ENCODE measurements at places on chromosomes 1 and 21.
A peak's percentile ranks its signal among the peaks of the same experiment; 100 is the strongest.

DNA sequence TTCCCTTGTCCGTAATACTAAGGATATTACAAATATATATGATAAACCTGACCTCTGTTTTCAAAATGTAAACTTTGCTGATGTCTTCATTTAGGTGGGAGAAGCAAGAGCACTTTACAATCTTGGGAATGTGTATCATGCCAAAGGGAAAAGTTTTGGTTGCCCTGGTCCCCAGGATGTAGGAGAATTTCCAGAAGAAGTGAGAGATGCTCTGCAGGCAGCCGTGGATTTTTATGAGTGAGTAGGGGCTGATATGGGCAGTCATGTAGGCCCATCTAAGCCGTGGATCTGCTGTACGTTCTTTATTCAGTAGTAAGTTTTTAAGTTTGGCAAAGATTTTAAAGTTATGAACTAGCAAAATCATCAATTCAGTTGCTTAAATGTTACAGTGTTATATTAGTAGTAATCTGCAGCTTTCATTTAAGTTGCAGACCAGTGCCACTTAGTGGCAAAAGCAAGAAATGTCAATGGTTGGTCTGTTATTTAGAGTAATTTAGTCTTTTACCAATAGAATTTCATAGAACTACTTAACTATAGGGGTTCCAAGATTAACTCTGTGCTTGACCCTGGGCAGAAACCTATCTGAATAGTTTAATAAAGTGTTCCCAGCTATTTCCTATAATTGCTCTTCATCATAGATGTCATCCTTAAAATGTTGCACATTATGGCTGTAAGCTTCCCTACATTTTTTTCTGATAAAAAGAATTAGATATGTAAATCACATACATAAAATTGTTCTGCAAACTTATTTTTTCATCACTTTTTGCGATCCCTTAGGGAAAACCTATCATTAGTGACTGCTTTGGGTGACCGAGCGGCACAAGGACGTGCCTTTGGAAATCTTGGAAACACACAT is 21.3 kb downstream of the GPSM2 start:
- peak; percentile 33 for DNase-seq

GRCh38 chr1:240906477-240906876 is 294.5 kb upstream of the GREM2 start:
- no peak for DNase-seq

GRCh38 chr1:196858811-196859210 is 29.0 kb upstream of the CFHR4 start:
- no peak for DNase-seq

GRCh38 chr1:56212143-56212542 is 367.2 kb downstream of the PLPP3 start:
- DNase-seq, result no peak

- peak; percentile 74 for DNase-seq
These were observed 55.7 kb upstream of the NADK start for GRCh38 chr1:1833916-1834325.

DNA sequence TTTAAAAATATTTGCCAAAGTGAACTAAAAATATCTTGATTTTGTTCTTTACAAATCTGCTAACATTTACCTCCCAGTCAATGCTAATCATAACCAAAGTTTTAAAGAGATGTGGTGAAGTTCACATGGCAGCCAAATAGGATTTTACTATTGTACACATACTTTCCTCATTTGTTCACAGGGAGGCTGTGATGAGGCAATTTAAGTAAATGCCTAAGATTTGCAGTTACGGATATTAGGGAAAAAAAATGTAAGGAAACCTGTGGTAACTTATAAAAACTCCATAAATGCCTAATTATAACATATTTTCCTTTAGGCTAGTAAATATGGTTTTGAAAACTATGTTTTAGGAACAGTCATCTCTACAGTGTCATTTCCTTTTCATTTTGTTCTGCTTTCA is 32.4 kb downstream of the RGS5 start:
- DNase-seq, result no peak

- no peak for DNase-seq
These were observed 292.9 kb downstream of the PTGER3 start for GRCh38 chr1:70754701-70755100.

DNA sequence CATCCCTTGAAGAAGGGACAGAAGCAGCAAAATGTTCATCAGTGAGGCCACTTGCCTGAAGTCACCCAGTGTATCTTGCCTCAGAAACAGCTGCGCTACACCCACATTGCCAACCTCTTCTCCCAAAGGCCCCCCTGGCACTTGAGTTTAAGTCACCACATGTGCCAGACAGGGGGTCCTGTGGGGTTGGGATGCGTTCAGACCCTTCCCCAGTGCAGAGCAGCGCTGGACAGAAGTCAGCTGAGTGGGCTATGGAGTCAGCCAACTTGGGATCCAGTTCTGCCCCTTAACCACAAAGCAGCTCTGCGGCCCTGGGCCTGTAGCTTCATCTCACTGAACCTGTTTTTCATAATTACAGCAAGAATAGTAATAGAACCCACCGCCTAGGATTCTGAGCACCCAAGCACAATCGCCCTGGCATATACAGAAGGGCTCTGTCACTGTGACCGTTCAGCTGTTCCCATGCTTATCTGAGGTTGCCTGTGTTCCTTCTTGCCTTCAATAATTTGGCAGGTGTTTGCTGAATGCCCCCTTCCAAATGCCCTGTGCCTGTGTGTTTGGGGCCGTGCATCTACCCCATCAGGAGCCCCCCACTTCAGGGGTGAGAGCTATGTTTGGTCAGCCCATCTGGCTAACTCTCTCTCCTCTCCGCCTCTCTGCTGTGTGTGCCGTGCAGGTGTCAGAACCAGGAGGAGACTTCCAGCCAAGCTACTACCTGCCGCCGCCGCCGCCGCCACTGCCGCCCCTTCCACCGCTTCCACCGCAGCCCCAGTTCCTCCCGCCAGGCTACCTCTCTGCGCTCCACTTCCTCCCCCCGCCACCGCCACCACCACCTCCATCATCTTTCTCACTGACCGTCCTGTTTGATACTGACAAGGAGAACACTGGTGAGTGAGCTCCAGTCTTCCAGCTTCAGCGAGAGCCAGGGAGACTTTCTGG is 5.0 kb downstream of the DMRTB1 start:
- DNase-seq, result no peak

- no peak for DNase-seq
These were observed 4.9 kb downstream of the LSM10 start for GRCh38 chr1:36392836-36393235.

DNA sequence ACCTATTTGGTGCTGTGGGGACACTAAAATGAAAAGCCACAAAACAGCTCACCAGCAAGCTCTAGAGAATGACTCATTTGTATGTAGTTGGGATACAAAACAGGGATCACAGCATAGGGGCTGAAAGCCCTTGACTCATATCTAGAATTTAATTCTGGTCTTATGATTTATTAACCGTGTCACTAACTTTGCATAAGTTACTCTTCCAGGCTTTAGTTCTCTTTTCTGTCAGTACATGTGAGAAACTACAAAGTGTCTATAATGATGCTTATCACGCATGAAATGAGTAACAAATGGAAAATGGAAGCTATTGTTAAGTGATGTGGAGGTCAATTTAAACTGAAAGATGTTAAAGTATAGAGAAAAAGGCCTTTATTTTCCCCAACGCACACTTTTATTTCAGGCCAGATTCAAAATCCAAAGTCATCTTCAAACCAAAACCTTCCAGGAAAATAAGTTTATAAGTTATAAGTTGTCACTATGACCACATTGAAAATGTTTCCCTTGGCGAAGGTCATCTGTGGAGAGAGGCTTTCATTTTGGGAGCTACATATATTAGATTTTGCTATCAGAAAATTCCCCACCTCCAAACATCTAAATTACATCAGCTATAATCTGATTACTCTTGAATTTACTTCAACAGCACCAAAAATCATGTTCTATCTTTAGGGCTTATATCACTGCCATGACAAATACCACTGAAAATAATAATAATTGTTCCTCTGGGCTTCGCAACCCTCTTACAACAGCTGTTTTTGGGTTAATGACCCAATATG is 430.5 kb downstream of the MRPL39 start:
- peak; percentile 19 for DNase-seq

DNA sequence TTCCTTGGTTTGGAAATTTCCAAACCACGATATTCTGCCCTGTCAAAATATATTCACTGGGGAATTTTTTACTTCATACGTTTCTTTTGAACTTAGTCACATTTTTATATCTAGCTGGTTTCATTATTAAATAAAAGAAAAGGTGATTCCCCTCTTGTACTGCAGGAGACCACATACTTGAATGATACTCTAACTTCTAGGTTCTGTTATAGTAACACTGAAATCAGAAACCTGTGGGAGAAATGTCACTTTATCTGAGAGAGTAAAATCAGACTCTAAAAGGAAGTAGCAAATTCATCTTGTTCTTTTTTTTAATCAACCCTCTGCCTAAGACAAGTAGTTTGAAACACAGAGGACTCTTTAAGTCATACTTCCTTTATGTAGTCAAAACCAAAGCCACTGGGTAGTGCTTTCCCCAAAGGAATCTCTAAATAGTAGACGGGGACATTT is 34.4 kb downstream of the MRPL39 start:
- peak; percentile 20 for DNase-seq

GRCh38 chr21:46168659-46169386 is 13.4 kb upstream of the FTCD start:
- DNase-seq, result no peak

- no peak for DNase-seq
These were observed 16.0 kb downstream of the DHRS3 start for GRCh38 chr1:12601700-12602658.

GRCh38 chr21:16285605-16286126 is 555.9 kb downstream of the USP25 start:
- DNase-seq, result no peak

DNA sequence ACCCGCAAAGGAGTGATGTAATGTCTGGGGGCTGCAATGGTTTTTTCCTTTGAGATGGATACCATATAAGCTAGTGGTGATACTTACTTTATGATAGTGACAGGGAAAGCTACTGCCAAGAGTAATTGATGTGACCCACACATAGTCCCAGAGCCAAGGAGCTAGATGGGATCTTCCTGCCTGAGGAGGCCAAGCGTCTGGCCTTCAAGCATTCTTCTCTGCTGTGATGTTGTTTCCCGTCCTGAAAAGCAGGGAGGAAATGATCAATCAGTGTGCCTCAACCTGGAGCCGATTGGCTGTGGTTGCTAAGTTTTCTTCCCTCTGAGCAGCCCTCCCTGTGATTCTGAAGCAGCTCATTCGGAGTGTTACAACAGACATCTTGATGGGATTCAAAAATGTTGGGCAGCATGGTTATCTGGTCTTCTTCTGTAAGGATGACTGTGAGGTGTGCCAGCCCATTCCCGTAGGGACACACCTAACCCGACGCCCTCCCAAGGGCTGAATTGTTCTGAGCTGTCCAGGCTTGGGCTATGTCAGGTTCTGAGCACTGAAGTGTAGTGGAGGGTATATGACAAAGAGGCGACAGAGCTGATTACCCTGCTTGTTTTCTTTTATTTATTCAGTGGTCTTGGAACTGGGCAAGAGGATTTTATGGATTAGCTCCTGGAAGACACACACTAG is 56.7 kb downstream of the UCK2 start:
- no peak for DNase-seq

- no peak for DNase-seq
These were observed 49.7 kb upstream of the RCC2 start for GRCh38 chr1:17488995-17489767.

GRCh38 chr1:178993559-178993958 is 32.1 kb upstream of the FAM20B start:
- DNase-seq, result no peak

DNA sequence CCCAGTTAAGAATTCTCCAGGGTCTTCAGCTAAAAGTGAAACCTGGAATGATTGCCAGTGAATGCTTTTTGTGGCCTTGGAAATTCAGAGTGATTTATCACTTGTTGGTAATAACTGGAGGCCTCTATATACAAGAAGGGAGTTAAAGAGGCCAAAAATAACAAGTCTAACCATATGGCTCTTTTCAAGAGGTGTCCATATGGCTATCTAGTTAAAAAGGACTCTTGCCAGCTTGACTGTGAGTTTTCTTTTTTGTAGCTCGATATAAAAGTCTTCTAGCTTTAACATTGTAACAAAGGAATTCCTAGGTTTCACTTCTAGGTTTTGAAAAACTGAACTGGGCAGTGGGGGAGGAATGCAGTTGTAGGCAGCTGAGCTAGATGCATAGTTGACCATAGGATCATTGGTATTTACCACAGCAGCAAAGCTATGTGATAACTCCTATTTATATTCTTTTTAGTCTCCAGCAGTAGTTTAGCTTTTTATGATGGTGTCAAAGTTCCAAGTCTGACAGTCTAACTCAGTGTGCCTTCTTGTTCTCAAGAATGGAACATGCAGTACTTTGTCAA is 44.4 kb downstream of the CACHD1 start:
- DNase-seq, result no peak

GRCh38 chr1:153519242-153519641 is 16.5 kb downstream of the S100A6 start:
- no peak for DNase-seq

GRCh38 chr1:240111558-240111957 is 19.9 kb downstream of the FMN2 start:
- DNase-seq, result no peak

- DNase-seq, result no peak
These were observed 15.6 kb downstream of the UTP11 start for GRCh38 chr1:38028105-38028591.

DNA sequence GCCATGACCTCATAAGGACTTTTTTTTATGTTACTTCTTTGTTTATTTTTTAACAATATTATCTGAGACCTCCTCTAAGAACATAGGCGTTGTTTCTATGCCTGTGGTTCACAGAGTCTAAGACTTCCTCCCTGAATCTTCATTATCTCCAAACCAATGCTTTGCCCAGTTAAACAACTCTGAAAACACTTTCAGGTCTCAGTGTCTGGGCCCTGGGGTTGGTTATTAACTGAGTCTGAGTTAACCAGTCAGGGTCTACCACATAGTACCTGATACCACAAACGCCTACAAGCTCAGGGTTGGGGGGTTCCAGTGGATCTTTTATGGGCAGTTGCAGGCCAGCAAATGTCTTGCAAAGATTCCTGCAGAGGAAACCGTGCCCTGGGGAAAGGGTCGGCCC is 138.2 kb downstream of the AJAP1 start:
- DNase-seq, result no peak

GRCh38 chr21:15414057-15414456 is 315.7 kb upstream of the USP25 start:
- DNase-seq, result no peak

DNA sequence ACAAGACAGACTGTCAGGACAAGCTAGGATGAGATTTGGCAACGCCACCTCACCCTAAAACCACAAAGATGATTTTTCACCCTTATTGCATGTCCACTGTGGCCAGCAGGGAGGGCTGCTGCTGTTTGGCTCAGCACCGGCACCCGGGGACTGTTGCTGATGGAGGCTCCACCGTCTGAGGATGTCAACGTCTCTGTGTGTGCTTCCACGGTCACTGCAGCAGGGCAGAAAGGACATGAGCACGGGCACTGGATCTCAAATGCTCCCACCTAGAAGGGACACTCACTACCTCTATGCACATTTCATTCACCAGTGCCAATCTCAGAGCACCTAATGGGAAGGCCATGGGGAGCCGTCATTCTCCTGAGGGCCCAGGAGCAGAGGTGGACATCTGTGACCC is 599.6 kb downstream of the PTPRU start:
- DNase-seq, result no peak

Data from germinal center (tissue), 1 donor.